NCI-H2171 (cell line): ENCODE measurements at places on chromosomes 7 and 10.

DNA sequence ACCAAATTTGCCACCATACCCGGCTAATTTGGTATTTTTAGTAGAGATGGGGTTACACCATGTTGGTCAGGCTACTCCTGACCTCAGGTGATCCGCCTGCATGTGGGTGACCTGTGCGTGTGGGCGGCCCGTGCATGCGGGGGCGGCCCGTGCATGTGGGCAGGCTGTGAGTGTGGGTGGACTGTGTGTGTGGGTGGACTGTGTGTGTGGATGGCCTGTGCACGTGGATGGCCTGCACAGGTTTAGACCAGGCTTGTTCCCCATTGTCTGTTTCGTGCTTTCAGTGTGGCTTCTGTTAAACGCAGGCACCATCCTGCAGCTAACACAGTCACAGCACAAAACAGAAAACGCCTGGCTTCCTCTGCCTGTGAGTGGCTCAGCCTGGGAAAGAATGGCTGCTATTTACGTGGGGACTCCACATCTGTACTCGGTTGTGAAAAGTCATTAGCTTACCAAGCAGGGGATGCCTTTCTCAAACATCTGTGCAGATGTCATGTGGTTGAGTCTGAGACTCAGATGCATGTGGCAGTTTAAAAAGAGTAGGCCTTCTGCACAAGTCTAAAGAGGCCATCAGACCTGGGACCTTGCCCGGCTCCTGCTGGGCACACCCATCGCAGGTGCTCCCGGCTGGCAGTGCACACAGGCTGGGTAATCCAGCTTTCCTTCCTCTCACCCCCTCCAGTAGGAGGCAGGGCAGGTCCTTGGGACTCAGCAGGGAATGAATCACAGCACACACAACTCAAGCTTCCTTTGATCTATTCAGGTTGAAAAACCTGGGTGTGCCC is 91.6 kb downstream of the COBL start:
- DNase-seq, result no peak

DNA sequence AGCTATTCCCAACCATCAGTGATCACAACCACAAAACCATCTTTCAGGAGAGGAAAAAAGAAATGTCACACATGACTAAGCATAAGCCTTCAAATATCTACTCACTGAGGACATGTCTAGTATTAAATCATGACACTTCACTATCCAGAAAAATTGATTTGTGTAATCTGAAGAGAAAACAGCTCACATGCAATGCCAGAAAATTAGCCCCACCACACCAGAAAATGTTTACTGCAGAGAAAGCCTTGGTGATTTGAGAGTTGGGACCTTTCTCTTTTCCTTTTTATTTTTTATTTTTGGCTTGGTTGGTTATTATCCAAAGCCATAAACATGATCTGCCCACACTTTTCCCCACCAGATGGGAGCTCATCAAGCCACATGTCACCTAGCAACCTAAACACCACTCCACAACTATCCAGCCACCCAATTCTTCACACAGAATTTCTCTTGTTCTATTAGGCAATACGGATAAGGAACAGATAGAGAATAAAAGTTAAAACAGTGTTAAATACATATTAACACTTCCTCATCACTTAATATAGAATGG is 3.1 kb downstream of the PARD3 start:
- DNase-seq, result no peak

GRCh38 chr10:116255886-116256751 is 16.9 kb downstream of the GFRA1 start:
- DNase-seq, result no peak

- no peak for DNase-seq
These were observed at the start of gene TMEM176A for GRCh38 chr7:150800581-150801241. Gene TMEM176A, plus strand, starts transcription at chr7:150800769. Its CDS starts 782 bp downstream, at chr7:150801551.

DNA sequence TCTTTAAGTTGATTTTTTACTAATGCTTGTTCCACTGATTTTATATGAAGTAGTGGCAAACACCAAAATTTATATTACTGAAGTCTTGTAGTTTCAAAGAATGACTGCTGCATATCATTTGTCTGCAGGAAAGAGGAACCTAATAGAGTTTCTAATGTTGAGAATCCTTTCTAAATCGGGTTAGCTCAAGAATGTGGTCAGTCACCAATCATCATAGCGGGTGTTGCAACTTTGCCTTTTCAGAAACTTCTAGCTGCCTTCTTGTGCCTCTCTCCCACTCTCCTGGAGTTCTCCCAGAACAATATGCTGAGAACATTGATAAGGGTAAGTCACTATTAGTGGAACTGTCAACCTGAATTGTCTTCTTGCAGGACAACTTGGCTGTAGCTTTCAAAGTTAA is 524.8 kb upstream of the SORCS1 start:
- no peak for DNase-seq

- no peak for DNase-seq
These were observed 99.4 kb downstream of the PARD3 start for GRCh38 chr10:34715511-34716187.

DNA sequence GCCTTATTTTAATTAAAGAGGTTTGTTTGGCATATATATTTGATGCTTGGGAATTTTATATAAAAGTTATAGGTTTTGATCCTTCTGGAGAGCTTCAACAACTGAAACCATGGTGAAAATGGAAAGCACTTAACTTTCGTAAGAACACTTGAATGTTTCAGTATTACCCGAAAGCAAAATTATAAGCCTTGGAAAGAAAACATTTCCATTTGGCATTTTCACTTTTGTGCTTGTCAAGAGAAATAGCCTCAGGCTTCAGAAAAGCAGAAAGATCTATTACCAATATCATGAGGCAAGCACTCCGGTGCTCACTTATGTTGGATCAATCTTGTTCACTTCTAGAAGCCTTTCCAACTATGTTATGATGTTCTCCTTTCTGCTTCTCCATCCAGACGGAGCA is 256.0 kb downstream of the TRIL start:
- no peak for DNase-seq
